Mesenteric fat pad (tissue), 1 donor: ENCODE measurements at places on chromosomes 11 and 22.

- peak; percentile 96 for DNase-seq
Observed at GRCh38 chr11:76799066-76799804, 16.1 kb downstream of the TSKU start.

DNA sequence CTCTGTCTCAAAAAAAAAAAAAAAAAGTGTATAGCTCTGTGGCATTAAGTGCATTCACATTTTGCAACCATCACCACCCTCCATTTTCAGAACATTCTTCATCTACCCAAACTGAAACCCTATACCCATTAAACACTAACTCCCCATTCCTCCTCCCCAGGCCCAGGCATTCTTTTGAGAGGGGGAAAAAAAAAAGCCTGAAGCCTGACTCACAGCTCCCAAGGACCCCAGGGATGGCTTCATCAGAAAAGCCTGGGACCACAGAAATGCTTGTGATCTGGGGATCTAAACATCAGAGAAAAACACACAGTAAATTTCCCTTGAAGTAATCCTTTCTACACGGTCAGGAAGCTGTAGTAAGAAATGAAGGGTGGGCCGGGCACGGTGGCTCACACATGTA is 10.7 kb upstream of the GTSE1 start:
- no peak for DNase-seq

DNA sequence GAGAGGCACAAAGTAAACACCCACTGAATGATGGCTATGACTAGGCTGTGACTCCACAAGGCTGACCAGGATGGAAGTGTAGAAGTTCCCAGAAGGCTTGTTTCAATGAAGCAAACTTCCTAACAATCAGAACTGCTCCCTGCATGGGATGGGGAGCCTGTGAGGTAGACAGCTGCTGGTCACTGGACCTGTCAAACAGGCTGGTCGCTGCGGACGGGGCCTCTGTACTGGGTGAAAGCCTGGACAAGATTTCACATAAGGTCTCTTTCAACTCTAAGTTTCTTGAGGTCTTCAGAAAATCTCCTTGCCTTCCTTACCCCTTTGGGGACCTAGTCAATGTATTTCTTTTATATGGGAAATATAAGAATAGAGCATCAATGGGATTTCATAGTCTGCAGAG is 438.2 kb downstream of the BUD13 start:
- DNase-seq = no peak

DNA sequence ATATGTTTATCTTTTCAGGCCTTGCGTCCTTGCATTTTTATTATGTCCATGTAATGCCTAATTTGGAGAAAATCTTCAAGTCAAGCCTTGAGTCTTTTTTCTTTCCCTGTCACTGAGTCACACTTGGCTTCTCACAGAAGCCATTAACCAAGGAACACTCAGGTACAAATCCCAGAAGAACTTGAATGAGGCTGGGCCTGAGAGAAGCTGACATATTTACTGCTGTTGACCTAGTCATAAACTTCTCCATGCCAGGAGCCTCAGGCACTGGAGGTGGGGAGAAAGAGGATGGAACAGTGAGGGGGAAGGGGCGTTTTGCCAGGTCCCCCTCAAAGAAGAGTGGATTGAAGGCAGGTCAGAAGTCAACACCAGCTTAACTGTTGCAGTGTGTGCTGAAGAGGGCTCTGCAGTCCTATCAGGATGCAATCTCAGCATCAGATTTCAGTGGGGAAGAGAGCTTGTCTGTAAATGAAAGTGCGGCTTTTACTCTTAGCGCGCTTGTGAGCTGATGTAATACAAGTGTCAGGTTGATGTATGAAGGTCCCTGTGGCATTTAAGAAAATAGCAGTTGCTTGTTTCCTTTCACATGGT is 526.0 kb downstream of the ETS1 start:
- DNase-seq = no peak

GRCh38 chr11:116773203-116774097 is 663 bp upstream of the BUD13 start:
- DNase-seq = no peak

- no peak for DNase-seq
Observed at GRCh38 chr22:27654546-27655445, 146.8 kb downstream of the MN1 start.

GRCh38 chr11:124460459-124460858 is 15.0 kb upstream of the OR8B8 start:
- DNase-seq = no peak

DNA sequence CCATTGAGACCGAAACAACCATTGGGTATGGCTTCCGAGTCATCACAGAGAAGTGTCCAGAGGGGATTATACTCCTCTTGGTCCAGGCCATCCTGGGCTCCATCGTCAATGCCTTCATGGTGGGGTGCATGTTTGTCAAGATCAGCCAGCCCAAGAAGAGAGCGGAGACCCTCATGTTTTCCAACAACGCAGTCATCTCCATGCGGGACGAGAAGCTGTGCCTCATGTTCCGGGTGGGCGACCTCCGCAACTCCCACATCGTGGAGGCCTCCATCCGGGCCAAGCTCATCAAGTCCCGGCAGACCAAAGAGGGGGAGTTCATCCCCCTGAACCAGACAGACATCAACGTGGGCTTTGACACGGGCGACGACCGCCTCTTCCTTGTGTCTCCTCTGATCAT is 20.5 kb downstream of the KCNJ5 start:
- DNase-seq = no peak

DNA sequence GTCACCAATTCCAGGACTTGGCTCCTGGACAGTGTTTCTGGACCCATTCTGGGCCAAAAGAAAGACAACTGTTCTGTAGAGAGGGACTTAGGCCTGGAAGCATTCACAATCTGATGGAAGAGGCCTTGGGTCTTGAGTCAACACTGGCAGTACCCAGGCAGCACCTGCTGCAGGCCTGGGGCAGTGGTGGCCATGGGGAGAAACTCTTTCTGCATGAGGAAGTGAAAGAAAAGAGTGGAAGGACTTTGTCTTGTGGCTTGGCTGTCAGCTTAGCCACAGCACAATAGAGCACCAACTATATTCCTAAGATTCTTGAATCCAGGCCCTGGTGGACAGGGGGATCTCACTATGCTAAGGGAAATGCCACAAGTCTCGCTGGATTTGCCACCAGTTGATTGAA is 70.6 kb downstream of the CTSC start:
- DNase-seq = no peak

DNA sequence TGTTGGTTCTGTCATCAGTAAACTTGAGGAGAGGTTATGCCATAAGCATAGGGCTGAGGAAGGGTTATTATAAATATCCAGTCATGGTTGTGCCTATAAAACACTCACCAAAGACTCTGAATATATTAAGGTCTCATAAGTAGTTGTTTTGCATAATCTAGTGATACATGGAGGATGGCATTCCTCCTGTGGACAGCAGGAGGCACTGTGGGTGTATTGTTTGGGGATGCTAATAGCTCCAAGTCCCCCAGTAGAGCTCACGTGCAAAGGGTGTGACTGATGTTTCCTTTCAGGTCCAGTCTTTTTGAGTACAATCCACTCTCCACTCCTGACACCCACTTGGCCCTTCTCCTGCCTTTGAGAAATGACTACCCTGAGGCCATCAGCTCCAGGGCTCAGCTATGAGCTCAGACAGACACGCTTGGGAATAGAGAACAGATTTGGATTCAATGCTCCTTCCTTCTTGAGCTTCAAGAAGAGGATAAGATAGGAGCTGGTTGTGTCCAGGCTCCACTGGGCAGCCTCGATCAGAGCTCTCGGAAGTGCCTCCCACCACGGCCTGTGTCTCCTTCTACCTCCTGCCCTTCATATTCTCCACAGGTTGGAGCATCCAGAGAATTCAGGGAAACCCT is 85.2 kb upstream of the IGLL5 start:
- no peak for DNase-seq

DNA sequence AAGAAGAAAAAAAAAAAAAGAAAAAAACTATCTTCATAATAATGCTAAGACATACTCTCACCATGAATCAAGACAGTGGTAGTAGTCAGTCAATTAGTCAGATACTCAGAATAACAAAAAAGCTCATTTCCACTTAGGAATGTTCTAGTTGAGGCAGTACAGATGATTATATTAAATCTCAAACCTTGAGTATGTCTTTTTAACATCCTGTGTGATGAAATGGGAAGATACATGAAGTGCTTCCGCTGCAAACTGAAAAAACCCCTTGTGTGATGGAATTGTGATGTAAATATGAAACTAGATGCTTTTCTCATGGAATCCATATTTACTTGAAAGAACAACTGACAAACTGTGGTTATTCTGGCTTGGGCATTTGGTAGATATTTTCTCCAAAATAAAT is 13.7 kb downstream of the AMOTL1 start:
- no peak for DNase-seq

- peak; percentile 41 for DNase-seq
Observed at GRCh38 chr22:36267896-36268485, 15.1 kb downstream of the APOL1 start.

DNA sequence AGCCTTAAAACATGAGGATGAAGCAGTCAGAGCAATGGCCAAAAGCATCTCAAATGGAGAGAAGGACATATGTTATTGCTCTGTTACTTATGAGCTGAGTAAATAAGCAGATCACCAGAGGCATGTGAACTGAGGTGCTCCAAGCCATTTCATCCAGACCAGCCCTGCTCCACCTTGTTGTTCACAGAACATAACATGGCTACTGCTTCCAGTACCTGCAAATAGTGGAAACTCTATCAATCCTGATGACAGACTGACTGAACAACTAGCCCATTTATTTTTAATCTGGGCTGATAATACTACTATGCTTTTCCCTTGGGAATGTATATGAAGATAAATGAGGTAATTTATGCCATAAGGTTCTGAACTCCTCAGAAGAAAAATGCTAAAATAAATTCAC is 1164.7 kb downstream of the FAM181B start:
- DNase-seq = no peak

DNA sequence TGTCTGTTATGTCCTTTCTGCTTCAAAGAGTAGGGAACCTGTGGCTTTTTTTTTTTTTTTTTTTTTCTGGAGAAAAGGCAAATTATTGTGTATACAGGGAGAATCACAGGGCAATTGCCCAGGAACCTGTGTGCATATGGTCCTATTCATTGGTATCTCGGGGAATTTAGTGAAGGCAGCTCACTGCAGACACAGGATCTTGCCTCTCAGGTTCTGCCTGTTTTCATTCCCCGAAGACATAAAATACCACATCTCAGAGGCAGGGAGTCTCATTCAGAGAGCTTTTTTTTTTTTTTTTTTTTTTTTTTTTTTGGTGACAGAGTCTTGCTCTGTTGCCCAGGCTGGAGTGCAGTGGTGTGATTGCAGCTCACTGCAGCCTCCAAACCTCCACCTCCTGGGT is 88.3 kb downstream of the OSBP2 start:
- no peak for DNase-seq

- no peak for DNase-seq
Observed at GRCh38 chr22:37784829-37785495, 22.8 kb upstream of the GCAT start.

GRCh38 chr22:27241430-27242321 is 559.9 kb downstream of the MN1 start:
- no peak for DNase-seq

DNA sequence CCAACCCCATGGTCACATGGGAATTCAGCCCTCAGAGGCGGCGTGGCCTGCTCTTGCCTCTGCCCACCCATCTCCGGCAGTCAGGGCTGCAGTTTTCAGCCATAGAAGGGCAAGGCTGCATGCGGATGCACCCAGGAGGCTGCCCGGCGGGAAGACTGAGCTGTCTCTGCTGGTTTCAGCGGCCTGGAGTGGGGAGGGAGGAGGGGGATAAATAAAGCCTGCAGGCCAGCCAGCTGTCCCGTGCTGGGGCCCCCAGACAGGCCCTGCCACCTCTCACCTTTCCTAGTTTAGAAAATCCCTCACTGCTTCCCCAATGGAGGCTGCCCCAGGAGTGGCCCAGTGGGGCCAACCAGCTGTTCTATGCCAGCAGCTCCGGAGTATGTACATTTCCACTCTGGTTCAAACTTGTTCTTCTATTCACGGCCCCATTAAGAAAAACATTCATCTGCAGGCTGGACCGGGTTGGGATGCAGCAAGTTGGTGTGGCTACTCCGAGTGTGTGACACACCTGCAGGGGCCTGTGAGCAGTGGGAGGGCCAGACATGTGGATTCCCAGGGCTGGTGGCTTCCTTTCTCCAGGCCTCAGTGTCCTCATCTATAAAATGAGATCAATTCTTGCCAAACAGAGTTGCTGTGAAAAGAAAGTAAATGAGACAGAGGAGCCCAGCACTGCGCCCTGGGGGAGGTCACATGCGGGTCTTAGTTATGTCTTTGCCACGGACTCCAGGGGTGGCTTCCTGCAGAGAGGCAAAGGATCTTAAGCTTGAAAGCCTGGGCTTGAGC is 5.0 kb downstream of the MICALL1 start:
- no peak for DNase-seq

- DNase-seq = peak; percentile 75
Observed at GRCh38 chr11:134760299-134760698, 348.3 kb upstream of the B3GAT1 start.

GRCh38 chr11:116272181-116272789 is 500.5 kb downstream of the BUD13 start:
- DNase-seq = no peak

- DNase-seq = no peak
Observed at GRCh38 chr11:94987378-94987777, 13.9 kb downstream of the KDM4D start.

DNA sequence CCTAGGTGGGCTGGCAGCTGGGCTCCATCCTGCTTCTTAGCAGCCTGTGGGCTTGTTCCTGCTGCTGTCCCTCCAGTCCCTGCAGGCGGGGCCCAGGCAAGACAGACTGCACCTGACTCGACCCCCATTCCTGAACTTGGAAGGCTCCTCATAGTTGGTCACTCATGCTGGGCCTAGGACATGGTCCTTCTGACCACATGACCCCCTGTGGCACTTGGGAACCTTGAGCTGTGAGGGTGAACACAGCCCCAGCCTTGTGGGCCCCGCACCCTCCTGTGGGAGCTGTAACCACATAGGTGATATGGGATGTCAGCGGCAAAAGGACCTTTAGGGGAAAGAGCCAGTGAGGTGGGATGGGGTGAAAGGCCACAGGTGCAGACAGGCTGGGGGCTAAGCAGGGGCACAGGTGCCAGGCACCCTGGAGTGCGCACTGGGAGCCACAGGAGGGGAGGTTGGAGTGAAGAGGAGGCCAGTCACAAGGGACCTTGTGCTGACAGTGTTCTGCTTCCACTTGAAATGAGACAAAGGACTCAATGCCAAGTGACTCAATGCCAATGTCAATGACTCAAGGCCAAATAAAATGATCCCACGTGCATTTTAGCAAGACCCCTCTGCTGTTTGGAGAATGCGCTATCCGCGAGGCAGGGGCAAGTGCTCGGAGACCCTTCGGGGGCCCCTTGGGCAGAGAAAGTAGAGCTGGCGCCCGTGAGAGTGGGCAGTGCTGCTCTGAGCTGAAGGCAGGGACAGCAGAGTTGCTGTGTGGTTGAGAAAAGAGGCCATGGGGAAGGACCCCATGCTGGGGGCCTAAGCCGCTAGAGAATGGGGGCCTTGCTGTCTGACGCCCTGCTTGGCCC is 90.7 kb downstream of the MORC2 start:
- no peak for DNase-seq
